ENCODE measurements at places on chromosomes 2 and 18.

DNA sequence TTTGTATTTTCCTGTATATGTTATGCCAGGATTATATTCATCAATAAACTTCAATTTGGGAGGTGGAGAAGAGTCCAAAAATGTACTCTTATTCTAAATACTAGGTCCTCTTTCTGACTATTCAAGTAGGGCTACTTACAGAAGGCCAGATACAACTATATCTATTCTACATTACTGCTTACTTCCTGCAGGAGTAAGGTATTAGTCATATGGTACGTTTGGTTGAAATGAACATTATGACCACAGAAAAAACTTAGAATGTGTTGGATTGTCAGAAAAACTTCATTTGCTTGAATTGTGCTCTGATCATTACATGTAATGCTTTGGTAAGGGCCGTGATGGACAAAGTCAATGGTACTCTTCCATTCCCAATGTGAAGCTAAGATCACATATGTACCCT, 35.0 kb downstream of the STAT4 start:
- DNase-seq: no peak

DNA sequence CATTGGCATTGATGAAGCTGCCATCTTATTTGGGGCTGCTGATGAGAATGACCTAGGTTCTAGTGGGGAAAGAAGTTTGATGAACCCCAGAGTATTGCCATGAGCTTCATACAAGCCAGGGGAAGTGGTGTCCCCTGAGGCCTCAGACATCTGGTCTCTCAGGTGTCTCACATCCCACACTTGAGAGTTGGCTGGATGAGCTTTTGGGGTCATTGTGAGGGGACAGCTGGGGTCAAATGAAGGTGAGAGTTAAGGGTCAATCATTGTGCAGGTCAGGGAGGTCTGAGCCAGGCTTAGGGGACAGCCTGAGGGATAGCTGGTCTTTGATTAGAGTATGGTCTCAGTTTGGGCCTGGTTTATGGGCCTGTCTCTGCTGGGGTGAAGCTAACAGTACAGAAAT, 336.5 kb downstream of the CYP26B1 start:
- no peak for DNase-seq

DNA sequence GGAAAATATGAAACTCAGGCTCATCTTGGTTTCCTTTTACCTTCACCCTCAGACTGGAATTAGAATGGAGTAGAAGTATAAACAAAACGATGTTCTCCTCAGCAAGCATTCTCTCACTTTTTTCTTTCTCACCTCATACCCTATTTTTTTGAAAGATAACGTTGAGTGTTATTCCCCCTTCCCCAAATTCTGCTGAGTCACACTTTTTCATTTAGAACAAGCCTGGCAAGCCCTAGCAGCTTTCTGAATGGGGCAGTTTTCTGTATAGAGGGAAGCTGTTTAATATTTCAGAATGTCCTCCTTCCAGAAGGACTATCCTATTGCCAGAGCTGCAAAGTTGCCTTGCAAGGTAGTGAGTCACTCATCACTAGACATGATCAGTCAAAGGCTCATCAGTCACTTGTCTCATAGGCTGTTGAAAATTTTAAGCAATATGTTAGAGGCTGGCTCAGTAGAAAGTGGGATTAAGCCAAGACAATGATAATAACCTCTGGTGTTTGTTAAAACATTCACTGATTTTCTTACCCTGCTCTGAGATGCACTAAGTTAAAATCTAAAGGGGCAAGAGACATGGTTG, 416.1 kb downstream of the RNF144A start:
- no peak for DNase-seq

GRCh38 chr2:128556633-128557032, 238.0 kb upstream of the HS6ST1 start:
- no peak for DNase-seq

GRCh38 chr2:54516842-54517241, 60.7 kb downstream of the SPTBN1 start:
- DNase-seq: no peak

DNA sequence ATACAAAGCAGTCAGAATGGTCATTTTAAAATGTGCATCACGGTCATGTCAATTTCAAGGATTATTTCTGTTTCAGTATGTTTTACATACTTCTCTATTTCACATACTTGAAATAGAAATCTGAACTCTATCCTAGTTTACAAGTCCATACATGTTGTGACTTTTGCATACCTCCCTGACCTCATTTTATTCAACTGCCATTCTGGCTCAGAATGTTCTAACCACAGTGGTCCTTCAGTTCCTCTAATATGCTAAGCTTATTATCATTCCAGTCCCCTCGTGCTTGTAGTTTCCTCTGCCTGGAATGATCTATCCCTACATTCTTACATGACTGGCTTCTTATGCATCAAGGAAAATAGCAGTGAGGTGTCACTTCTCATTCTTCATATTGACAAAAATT, 295.6 kb downstream of the KIAA1328 start:
- no peak for DNase-seq

GRCh38 chr2:207683879-207684627, 27.4 kb upstream of the CCNYL1 start:
- no peak for DNase-seq
